Stimulated activated CD8-positive, alpha-beta memory T cell treated with anti-CD3 and anti-CD28 coated beads, Interleukin-2, amount 100 ng/mL, for 1 hour (primary cell): ENCODE measurements at places on chromosomes 5 and 9.

DNA sequence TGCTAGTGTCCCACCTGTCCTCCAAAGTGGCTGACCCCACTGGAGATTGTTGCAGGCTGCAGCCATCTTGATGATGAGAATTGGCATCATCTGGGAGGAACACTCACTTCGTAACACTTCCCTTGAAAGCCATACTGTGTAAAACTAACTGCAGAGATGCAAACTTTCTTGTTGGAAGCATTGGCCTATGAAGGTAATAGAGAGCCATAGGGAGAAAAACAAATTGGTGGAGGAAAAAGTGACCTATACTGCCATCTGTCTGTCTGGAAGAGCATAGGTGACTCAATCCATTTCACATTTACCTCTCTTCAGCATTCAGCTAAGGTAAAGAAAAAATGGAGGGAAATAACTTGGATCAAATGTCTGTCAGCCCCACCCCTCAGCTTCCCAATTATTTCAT lies 473.4 kb downstream of the NTRK2 start:
- no peak for DNase-seq

GRCh38 chr9:68532131-68532530 lies 8.6 kb downstream of the TMEM252 start:
- DNase-seq = no peak

- no peak for DNase-seq
These were observed 510.4 kb downstream of the CCDC171 start for GRCh38 chr9:16063241-16063591.

GRCh38 chr9:65426231-65426630 lies 141.2 kb upstream of the FOXD4L5 start:
- no peak for DNase-seq

- DNase-seq = no peak
These were observed 585.1 kb downstream of the DNAH5 start for GRCh38 chr5:13359344-13359743.

- no peak for DNase-seq
These were observed 616.3 kb downstream of the SLCO4C1 start for GRCh38 chr5:101679816-101680215.

DNA sequence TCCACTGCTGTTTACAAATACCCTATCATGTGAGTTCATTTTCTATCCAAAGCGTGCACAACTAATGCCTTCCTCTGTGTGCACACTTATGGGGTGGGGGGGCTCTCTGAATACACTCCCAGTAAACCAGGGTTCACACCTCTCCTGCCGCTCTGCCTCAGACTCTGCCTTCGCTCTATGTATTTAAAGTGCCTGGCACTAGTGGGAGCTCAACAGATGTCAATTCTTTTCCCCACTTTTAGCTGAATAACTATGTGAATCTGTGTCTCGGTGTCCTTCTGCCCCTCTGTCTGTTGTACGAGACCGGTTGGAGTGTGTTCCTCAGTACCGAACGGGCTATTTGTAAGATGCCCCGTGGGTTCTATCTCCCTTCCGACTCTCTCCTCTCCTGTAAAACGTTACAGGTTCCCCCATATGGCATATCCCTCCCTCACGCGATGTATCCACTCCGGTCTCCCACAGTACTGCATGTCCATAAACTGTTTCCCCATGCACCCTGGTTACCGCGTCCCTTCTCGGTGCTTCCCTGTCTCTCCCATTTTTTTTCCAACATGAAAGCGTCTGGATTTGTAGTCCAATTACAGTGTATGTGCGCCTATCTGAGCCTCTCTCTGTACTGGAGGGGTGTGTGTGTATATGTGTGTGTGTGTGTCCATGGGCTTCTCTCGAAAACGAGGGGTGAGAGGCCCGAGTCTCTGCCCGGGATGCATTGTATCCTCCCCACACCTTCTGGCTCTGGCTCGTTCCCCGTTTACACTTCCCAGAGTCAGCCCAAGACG lies 1.6 kb downstream of the ELL2 start:
- DNase-seq = no peak

DNA sequence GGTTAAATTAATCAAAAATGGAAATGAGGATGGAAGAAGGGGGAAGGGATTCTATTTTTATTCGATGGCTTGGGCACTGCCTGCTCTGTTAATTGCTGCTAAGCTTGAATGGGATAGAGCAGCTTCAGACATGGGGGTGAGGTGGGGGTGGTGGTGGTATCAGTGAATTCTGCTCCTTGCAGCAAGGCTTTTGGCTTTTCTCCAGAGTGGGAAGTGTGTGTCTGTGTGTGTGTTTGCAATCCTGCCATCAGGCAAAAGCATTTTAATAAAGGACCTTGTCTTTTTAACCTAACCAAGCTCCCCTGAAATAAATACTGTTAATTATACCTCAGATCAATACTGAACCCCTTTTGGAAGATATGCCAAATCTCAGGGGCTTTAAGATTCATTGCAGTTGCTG lies 110.9 kb upstream of the GPR151 start:
- DNase-seq = no peak

- DNase-seq = no peak
These were observed 13.4 kb downstream of the SQSTM1 start for GRCh38 chr5:179834120-179834519.
